ENCODE measurements at places on chromosomes 4 and X.

GRCh38 chr4:150244600-150244999 is 166.4 kb downstream of the DCLK2 start:
- DNase-seq: no peak

DNA sequence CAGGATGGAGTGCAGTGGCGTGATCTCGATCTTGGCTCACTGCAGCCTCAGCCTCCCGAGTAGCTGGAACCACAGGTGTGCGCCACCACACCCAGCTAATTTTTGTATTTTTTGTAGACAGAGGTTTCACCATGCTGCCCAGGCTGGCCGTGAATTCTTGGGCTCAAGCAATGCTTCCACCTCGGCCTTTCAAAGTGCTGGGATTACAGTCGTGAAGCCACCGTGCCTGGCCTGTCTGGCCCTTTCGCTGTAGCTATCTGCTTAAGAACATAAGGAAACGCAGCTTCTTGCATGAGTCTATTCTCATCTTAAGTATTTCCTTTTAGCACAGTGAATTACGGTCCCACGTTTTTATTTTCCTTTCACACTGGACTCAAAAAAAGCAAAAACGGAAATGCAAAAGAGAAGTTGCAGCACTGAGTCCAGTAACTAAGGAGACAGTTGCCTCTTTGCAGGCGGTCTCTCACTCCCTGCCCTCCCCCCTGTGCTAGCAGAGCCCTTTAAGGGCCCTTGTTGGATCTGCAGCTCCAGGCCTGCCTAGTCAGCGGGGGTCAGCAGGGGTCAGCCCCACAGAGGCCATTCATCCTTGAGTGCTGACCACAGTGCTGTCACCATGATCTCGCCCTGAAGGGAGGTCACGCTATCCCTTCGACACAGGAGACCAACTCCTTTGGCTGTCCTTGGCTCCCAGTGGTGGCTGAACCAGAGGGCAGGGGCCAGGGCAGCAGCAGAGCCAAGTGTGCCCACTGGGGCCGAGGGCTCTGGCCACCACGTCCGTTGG is 21.8 kb upstream of the TBC1D14 start:
- DNase-seq: no peak

- no peak for DNase-seq
These were observed 74.4 kb downstream of the FTHL17 start for GRCh38 chrX:30997411-30997810.

GRCh38 chrX:63511361-63511760 is 160.2 kb upstream of the SPIN4 start:
- DNase-seq: no peak

DNA sequence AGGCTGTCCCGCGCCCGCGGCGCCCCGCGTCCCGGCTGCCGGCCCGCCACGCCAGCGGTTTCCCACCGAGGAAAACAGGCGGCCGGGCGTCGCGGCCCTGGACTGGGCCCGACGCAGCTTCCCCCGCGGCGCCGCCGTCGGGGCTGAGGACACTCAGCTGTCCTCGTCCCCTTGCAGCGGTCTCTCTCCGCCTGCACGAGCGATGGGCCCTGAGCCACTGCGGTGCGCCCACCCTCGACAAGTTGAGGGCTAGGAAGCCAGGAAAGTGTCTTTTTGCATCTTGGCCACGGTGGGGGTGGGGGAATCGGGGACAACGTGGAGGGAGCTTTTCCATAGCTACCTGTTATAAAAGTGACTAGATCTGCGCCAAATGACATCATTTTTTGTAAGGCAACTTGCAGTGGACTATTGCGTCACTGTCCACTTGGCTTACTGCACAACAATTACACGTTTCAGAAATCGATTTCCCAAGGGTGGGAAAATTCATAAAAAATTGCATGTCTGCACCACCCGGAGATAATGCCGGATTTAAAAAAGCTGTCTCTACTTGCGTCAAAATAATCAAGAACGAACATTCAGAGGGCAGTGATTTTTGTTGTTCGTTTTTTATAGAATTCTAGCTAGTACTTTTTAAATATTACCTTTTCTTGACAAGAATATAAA is 1.1 kb downstream of the KLHL15 start:
- no peak for DNase-seq

GRCh38 chrX:2483398-2484060 is 17.2 kb downstream of the DHRSX start:
- no peak for DNase-seq

GRCh38 chr4:7263166-7263565 is 70.8 kb downstream of the SORCS2 start:
- no peak for DNase-seq

DNA sequence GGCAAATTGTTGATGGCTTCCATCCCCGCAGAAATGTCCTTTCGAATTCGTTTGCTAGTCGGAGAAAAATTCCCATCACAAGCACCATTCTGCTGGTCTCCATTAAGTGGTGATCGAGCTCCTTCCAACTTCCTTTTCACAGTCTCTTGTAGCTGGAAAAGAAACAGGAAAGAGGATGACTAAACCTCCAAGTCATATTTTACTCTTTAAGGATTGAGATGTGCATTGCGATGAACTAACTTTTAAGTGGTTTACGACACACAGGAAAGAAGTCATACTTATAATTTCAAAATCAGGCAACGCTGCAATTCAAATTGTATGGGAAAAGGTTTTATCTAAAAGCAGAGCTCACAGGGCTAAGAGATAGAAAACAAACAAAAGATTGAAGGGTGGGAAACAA is 225.2 kb downstream of the MGST2 start:
- DNase-seq: no peak

DNA sequence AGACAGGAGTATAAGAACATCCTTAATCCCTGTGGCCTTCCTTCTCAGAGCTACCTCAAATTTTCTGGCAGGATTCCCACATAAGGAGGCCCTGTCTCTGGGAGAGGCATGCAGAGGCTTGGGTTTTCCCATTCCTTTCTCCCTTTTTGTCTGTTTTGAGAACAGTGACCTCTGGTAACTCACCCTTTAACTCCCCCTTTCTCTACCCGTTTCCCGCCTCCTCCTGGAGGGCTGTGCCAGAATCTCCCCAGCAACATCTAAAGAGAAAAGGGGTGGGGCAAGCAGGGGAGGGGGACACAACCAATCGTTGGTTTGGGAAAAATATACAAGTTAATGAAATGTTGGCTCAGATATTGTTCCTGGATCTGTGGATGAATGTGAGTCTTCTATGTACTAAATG is 303.7 kb upstream of the IRS4 start:
- no peak for DNase-seq

GRCh38 chr4:3515646-3516045 is 16.6 kb downstream of the LRPAP1 start:
- DNase-seq: no peak
